ENCODE measurements at places on chromosomes 11 and 22. TPM values are rescaled to one million over a fixed set of nuclear protein-coding genes. Genes with fewer than 3 reads are reported as not detected.
A peak's percentile ranks its signal among the peaks of the same experiment; 100 is the strongest.

DNA sequence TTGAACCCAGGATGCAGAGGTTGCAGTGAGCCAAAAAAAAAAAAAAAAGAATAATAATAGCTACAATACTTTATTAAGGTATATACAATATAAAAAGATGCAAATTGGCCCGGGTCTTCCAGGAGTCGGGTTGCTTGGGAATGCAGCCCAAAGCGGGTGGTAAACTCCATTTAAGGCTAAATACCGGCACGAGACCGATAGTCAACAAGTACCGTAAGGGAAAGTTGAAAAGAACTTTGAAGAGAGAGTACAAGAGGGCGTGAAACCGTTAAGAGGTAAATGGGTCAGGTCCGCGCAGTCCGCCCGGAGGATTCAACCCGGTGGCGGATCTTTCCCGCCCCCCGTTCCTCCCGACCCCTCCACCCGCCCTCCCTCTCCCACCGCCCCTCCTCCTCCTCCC is 143.3 kb downstream of the DLG2 start:
- DNase-seq: no peak

DNA sequence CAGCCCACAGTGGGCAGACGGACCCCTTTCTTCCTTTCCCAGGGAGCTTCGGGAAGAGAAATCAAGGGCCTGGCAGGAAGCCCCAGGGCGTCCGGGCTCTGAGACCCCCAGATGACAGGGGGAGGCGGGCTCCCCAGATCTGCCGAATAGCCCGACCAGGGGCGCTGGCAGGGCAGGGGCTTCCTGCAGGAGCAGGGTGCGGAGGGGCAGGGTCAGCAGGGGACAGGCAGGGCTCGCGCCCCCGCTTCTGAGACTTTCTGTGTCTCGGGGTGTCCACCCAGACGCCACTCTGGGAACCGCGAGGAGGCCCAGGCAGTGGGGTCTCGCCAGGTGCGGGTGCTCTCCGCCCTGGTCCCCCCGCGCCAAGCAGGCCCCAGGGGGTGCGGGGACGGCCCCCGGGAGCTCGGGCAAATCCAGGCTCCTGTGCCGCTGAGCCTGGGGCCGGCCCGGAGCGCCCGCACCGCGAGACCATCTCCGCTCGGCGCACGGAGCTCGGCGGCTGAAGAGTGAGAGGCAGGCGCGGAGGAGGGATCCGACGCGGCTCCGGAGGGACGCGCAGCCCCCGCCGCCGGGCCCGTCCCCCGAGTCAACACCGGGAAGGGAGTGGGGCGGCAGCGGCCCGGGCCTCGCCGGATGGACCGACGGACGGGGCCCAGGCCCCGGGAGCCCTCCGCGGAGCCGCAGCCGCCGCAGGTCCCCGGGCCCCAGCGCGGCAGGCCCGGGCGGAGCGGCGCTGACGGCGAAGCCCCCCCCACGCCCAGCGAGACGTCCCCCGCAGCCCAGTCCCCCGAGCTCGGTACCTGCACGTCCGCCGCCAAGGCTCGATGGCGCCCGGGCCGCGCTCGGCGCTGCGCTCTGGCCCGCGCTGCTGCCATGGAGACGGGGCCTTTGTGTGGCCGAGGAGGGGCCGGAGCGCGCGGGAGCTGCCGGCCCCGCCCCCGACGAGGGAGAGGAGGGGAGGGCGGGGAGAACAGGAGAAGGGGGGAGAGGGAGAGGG is at the start of gene PLXNB2:
PLXNB2 (minus strand) TSS at position 894 of the 997 bp plus-strand sequence. CDS start 17,062 bp downstream, outside the sequence.
- DNase-seq: peak; percentile 93

DNA sequence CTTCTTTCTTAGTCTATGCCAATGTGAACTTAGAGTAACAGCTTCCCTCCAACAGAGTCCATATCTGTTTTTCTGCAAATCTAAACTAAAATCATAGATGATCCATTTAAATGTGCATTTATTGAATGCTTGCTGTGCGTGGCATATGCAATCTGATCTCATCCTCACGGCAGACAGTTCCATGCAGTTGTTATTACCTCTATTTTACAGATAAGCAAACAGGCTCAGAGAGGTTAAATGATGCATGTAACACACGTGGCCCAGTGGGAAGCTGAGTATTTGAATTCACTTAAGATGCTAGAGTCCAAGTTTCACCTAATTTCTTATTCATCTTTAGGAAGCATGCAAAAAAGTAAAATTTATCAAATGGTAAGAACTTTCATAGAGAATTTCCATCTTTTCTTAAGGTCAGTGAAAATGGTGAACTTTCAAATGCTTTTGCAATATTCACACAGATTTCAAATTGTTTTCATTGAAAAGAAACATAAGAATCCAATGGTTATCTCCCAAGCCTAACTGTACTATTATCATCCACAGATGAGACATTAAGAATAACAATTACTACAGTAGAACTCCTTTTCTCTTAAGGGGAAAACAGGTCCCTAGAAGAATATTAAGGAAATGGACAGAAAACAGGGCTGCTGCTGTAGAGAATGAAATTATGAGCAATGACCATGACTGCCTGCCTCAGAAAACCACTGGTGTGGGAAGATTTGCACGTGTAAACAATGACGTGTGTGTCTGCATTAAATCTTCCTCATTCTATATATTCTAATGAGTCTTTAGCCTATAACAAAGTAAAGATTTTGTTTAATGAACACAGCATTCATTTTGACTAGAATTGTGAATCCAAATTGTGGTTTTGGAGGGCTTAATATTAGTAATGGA is 1171.3 kb downstream of the LRRC4C start:
- DNase-seq: no peak

The PRAME gene
- not detected for total RNA-seq

DNA sequence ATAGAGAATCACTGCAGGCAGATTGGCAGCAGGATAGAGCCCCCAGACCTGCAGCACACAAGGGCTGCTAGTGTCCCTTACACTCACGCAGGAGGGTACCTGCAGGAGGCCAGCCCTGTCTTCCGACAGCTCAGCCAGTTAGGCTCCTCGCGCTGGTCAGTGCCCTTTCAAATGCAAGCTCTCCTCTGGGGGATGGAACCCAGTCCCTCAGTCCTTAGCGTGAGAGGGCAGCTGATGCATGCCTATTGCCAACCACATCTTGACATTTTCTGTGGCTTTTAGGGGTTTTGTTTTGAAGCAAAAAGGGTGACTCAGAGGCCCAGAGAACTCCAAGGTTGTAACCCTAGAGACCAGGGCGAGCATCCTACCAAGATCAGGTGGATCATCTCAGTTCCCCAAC is 40.0 kb downstream of the WNT11 start:
- no peak for DNase-seq

DNA sequence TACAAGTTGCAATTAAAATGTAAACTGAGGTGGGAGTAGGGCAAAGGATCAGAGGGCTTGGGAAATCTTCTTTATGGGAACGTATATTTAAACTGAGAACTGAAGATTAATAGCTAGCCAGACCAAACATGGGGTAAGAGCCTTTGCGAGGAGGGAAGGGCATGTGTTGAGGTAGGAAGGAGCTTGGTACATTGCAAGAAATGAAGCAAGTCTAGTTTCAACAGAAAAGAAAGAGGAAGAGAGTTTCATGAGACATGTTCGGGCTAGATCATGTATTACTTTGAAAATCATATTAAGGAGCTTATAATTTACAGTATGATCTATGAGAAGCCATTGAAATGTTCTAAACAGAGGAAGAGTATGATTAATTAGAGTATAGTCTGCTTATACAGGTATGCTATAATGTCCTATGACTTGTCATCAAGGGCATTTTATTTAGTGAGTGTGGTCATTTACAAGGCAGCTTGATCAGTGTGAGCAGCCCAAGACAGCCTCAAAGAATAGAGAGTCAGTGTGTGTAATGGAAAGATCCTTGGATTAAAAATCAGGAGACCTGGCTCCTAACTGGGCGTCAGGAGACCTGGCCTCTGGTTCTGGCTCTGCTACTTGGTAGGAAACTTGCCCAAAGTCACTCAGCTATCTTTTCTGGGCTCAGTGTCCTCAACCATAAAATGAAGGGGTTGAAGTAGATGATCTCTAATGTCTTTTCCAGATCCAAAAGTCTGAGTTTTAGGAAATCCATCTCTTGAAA is 10.9 kb downstream of the GAS2 start:
- no peak for DNase-seq

The SMTNL1 gene
- not detected for total RNA-seq

DNA sequence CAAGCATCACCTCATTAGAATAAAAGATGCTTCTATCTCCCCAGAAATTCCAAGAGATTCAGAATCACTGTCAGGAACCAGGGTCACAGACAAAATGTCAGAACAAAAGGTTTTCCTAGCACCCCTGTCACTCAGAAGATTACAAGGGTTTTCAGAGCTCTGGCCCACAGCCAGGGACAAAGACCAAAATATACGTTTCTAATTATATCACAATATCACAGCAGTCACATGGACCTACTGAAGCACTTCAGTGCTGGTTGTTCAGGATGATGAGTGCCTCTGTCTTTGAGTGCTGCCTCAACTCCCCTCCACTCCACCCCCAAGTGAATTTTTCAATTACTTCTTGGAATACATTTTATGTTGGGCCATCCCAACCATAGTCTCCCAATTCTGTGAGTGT is 21.9 kb upstream of the RTL6 start:
- DNase-seq: no peak

- DNase-seq: no peak
These were observed 14.7 kb downstream of the MIAT start for GRCh38 chr22:26672060-26672471.

The SCGB1A1 gene
- not detected for total RNA-seq

DNA sequence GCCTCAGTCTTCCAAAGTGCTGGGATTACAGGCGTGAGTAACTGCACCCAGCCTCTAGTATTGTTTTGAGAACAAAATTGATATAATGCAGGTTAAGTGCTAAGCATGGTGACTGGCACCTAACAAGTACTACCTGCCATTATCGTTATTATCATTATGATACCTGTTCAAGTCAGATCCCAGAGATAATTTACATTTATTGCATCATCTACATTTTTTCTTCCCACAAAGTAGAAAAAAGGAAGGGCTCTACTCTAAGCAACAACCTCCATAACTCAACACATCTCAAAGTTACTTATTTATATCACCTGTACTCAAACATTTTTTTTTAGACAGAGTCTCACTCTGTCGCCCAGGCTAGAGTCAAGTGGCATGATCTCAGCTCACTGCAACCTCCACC is 42.1 kb downstream of the DCDC1 start:
- DNase-seq: no peak

The UQCR10 gene
- 37.9 TPM for total RNA-seq

All from sigmoid colon (tissue), 7 donors.